Frontal cortex (tissue), 4 donors: ENCODE measurements at places on chromosomes 6 and 20. TPM values are rescaled to one million over a fixed set of nuclear protein-coding genes. Genes with fewer than 3 reads are reported as not detected.

Gene TRIM15
- total RNA-seq, result not detected

Gene TMEM151B
- total RNA-seq, result 45.7 TPM

Gene CST2
- total RNA-seq, result not detected

Gene PRPF6
- total RNA-seq, result 81.9 TPM

Gene TRIM10
- under 0.01 TPM for total RNA-seq

Gene BPI
- under 0.01 TPM for total RNA-seq

Gene SEL1L2
- 0.41 TPM for total RNA-seq

Gene OR2J3
- not detected for total RNA-seq
